ENCODE measurements at places on chromosomes 6 and 20. TPM values are rescaled to one million over a fixed set of nuclear protein-coding genes. Genes with fewer than 3 reads are reported as not detected.

DNA sequence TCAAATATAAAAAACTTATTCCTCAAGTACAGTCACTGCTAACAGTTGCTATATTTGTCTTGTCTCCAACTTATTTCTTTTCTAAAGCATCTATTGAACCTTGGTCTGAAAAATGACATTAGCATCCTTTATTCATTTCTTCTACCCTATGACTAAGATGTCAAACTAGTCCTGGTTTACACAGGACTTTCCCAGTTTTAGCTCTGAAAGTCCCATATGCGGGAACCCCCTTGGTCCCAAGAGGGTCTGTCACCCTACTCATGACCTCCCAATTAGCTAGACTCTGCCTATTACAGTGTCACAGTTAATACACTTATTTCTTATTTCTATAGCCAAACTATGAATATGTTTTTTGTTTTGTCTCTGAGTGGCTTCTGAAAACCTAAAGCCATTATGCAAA lies 37.1 kb downstream of the PLEKHG1 start:
- DNase-seq = peak; percentile 62

- DNase-seq = no peak
Measured at GRCh38 chr6:82492134-82492533, 128.5 kb downstream of the TPBG start.

GRCh38 chr20:4120921-4121321 lies 105.6 kb upstream of the RNF24 start:
- no peak for DNase-seq

DNA sequence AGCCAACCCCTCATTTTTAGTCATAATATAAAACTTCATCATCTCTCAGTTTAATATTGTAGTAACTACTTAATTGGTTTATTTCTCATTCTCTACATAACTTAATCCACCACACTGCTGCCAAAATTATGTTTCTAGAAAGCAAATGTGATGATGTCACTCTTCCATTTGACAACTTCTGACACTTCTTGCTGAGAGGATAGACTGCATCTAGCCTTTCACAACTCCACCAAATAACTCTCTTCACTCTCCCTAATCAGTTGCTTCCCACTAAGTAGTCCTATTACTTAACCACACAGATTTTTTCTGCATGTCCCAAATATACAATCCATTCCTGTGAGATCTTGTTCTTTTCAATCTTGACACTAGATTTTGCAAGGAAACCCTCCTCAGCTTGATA lies 951.3 kb downstream of the EPHA7 start:
- DNase-seq = no peak

DNA sequence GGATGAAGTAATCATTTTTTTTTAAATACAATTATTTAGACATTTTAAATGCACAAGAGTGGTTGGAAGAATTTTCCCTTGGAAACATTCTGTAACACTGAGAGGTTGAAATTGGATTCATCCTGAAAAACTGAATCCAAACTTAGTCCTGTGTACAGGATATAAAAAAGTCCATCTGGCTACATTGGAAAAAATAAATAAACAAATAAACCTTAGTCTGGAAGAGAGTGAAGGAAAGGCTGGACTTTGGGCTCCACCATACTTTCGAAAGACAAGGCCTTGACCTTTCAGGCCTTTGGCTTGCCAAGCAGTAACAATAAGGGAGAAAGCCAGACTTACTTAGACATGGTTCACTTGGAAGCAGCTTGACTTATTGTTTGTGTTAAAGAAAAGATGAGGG lies 664.3 kb downstream of the TENT5A start:
- no peak for DNase-seq

The RFX6 gene
- polyA plus RNA-seq = not detected

The BTN1A1 gene
- 1.4 TPM for polyA plus RNA-seq

The FOXA2 gene
- polyA plus RNA-seq = not detected

Data from GM12878 (cell line).